ENCODE measurements at places on chromosomes 12 and 14.

DNA sequence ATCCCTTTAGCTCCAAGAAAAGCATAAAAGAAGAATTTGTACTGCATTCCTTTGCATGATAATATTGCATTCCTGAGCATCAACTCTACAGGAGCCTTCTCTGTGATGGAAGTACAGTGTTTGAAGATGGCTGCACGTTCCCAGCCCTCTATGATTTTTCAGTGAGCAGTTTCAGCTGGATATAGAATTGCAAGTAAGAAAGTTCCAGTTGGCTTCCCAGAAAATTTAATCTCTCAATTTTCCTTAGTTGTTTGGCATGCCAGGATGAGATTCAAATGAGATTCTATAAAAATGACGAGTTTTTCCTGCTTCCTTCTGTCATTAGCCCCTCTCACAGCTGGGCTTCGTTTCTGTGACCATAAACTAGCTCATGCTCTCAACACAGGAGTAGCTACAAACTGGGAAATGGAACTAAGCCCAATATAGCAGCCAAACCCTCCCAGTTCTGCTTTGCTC lies 109.9 kb downstream of the TTC8 start:
- DNase-seq = no peak

GRCh38 chr12:91230841-91231240 lies 48.2 kb upstream of the DCN start:
- DNase-seq = no peak

DNA sequence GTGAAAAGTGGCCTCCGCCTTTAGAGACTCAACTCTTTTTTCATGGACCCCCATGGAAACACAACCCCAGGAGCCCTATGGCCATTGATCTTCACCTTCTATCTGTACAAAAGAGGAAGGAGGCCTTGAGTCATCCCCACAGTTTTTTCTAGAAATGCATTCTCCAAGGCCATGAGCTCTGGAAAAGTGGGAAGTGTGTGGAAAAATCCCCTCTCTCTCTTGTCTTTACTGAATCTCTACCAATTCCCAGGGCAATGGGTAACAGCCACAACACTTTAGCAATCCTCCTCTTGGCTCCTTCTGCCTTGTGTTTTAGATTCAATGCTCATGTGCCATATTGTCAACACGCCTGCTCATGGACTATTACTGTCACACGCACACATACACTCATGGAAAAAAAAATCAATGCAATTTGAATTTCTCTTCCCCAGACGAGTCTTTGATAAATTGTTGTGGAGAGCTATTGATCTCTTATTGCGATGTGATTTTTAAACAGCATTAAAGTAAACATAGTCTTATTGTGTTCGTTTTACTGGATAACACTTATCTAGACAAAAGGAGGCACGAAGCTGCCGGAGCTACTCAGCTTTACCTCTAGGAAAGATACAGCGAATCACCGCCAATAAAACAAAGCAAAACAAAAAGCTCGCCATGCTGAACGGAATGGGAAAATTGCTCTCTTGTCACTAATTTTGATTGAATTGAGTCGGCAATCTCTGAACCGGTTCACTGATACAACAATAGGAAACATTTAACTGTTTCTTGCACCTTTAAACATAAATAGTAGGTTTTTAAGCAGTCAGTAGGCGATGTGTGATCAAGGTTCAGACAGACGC lies 260.3 kb downstream of the VRK1 start:
- no peak for DNase-seq

DNA sequence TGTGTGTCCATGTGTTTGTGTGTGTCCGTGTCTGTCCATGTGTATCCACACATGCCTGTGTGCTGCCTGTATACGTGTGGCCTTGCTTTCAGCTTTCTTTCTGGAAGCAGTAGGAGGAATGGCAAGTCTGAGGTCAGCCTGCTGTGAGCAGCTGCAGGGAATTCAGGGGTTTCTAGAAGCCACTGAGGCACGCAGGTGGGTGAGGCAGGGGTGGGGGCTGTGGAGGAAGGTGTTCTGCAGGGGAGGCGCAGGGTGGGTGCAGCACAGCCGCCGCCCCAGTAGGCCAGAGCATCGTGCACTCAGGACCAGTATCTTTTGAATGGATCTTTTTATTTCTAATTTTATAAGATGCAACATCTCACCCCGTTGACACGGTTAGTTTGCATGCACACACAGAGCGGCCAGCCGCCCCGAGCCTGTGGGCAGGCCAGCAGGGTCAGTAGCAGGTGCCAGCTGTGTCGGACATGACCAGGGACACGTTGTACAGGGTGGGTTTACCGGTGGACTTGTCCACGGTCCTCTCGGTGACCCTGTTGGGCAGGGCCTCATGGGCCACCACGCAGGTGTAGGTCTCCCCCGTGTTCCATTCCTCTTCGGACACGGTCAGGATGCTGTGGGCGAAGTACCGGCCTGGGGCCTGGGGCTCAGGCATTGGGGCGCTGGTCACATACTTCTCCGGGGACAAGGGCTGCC lies 327.7 kb downstream of the TMEM121 start:
- DNase-seq = no peak

DNA sequence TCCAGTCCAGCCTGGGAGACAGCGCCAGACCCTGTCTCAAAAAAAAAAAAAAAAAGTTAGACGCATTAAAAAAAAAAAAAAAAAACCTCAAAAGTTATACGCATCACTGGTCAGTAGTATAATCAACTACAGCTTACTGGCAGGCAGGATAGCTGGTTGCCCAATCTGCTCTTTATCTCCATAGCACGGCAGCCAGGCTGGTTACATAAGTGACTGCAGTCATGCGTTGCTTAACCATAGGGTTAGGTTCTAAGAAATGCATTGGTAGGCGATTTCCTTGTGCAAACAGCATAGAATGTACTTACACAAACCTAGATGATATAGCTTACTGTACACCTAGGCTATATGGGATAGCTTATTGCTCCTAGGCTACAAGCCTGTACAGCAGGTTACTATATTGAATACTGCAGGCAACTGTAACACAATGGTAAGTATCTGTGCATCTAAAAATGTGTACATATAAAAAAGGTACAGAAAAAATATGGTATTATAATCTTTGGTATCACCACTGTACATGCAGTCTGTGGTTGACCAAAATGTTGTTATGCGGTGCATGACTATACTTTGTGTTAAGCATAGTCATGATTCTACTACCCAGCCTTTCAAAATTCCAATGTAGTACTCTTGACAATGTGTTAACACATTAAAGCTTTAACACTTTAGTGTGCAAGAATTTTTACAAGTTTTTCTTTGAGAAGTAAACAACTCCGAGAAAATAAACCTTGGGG lies 8.1 kb downstream of the L2HGDH start:
- no peak for DNase-seq

DNA sequence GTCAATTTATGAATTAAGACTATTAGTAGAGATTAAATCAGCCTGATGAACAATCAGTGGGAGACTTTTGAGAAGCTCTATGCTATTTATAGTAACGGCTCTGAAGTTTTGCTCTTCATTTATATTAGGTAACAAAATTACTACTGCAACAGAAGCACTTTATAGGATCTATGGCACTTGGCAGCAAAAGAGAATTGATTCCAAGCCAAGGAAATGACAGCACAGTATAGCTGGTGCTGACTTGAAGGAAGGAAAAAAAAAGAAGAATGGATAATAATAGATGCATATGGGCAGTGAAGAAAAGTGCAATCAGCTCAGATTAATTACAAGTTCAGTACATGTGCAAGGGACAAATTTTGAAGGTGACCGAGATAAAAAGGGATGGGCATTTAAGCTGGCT lies 228.2 kb upstream of the PPFIA2 start:
- DNase-seq = no peak

Data from NCI-H187 (cell line).